ENCODE measurements at places on chromosomes 7 and 10.

DNA sequence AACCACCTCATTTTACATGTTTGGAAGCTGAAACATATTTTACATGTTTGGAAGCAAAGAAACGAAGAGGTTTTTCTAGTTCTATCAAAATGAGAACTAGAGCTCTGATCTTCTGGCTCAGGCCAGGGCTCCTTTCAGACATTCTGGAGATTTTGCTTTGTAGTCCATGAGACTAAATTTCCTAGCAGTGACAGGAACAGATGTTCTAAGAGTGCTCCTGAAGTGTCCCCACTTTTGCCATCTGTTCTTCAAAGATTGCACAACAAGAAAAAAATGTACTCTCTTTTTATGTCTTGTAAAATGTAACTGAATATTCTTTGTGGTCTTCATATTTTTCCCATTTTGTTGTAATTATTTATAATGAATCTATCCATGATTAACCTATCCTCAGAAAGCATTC, 196.4 kb upstream of the PCLO start:
- no peak for DNase-seq

DNA sequence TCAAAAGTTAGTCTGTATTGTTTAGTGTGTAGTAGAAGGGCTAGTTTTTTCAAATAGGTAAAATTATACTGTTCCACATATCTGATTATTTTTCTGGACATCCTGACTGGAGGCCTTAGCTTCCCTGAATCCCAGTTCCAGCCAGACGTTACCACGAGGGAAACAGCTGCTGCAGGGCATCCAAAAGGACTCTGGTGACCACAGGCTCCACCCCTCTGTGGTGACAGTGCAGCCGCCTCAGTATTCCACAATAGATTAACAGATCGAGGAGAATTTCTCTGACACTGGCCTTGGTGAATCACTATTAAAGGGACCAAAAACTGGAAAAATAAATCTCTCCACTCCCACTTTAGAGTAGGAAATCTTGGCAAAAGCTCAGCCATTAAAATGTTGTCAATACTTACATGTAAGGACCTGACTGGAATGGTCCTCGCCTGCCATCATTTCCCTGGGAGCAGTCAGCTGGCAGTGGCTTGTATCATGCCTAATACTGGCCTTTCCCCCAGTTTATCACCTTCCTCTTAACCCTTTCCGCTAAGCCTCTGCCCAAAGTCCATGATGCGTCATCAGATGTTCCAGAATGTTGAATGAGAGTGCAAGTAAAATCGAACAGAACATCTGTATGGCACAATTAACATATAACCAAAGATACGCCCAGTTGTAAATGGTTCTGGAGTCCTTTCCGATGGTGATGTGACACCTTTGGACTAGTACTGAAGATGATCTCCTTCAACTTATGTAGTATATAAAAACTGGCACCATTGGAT, 31.6 kb downstream of the ENO4 start:
- no peak for DNase-seq

DNA sequence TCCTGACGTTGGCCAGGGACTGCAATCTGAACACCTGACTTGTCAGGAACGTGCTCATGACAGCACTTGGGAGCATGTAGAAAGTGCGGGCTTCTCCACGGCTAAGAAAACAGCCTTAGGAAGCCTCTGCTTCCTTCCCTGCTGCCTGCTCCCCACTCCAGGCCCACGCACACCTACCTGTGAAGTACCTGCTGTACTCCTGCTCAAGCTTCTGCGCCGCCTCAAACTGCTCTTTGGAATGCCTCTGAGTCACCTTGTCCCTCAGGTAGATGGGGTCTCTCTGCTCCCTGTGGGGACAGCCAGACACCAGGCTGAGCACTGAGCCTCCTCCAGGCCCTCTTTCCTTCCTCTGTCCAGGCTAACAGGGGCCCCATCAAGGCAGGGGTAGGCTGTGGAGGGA, 132.7 kb downstream of the DLG5 start:
- no peak for DNase-seq

- no peak for DNase-seq
Observed at GRCh38 chr7:157596881-157597280, 260.1 kb downstream of the DNAJB6 start.

DNA sequence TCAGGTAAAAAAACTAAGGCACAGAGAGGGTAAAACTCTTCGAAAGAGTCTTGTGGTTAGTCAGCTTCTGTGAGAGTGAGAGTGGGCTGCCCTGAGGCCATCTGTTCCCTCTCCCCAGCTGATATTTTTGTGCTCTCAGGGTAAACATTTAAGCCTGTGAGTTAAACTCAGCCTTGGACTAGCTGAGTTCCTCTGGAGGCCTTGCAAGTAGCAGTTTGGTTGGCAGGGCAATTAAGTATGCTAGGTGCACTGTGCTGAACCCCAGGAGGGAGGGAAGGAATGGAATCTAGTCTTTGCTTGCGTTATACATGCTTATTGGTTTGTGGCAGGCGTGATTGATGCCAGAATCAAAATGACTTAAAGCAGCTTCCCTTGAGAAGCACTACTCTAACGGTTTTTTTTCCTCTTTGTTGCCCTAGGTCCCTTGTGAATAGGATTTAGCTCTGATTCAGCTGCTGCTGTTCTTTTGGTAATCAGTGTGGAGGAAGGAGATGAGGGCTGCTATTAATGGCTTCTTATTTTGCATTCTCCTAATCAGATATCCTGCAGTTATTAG, 140.2 kb downstream of the AUTS2 start:
- no peak for DNase-seq

GRCh38 chr10:78038105-78038504, 4.4 kb downstream of the RPS24 start:
- no peak for DNase-seq

DNA sequence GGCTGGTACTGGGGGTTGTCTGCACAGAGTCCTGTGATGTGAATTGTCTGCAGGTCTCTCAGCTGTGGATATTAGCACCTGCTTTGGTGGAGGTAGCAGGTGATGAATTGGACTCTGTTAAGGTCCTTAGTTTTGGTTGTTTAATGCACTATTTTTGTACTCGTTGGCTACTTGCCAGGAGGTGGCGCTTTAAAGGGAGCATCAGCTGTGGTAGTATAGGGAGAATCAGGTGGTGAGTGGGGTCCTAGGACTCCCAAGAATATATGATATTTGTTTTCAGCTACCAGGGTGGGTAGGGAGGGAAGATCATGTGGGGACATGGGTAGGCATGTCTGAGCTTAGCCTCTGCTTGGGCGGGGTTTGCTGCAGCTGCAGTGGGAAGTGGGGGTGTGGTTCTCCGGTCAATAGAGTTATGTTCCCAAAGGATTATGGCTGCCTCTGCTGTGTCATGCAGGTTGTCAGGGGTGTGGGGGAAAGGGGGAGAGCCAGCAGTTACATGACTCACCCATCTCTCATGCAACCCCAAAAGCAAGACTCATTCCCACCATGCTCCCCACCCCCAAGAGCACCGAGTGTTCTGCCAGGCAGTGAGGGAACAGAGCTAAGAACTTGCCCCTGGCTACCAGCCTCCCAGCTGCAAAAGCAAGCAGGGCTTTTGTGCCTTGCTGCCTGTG, 53.7 kb upstream of the ZNF273 start:
- DNase-seq: no peak

GRCh38 chr10:119665901-119666708, 14.9 kb downstream of the BAG3 start:
- DNase-seq: no peak

- no peak for DNase-seq
Observed at GRCh38 chr7:157922576-157922975, 585.8 kb downstream of the DNAJB6 start.

DNA sequence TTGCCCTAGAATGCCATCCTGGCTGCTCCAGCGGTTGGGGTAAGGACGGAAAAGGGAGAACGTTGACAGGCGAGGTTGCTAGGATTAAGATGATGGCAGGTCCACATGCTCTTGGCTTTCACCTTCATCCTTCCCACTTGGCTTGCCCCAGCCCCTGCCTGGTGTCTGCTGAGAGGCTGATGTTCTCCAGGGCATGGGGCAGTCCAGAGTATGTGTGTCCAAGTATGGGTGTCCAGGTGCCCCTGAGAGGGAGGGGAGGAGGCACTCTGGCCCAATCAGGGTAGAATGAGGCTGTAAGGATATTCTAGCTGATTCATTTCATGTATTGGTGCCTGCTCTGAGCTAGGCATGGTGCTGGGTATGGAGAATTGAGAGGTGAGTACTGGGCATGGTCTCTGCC, 12.6 kb downstream of the NEURL1 start:
- DNase-seq: no peak

GRCh38 chr7:45663167-45663921, 89.2 kb downstream of the ADCY1 start:
- DNase-seq: peak; percentile 4

DNA sequence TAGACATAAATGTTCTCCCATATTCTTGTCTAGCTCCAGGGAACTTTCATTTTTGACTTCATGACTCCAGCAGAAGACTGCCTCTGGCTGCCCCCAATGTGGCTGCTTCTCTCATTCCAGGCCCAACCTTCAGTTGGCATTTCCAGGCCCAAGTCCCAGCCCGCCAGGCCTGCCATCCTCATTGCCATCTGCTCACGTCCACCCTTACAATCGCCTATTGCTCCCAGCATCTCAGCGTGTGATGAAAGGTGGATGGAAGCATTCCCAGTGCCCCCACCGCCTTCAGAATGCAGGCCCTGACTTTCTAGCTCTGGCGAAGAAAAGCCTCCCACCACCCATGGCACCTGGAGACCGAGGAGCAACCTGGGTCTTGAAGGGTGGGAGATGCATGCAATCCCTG, 132.1 kb upstream of the LANCL2 start:
- DNase-seq: no peak

DNA sequence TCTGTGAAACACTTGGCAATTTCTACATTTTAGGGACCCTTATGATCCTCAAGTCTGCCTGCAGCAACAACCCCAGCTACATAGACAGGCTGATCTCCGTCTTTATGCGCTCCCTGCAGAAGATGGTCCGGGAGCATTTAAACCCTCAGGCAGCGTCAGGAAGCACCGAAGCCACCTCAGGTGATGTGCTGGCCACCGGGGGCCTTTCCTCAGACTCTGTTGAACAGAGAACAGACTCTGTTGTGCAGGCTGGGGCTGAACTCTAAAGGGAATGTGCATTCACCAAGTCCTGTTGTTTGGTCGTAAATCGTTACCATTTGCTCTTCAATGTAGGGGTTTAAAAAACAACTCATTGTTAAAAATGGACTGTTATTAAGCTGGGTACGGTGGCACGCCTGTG, 86.3 kb downstream of the TRRAP start:
- no peak for DNase-seq

GRCh38 chr7:75776295-75776971, 4.4 kb upstream of the CCL26 start:
- DNase-seq: peak; percentile 37

GRCh38 chr7:30994206-30995100, 30.7 kb downstream of the GHRHR start:
- DNase-seq: no peak

DNA sequence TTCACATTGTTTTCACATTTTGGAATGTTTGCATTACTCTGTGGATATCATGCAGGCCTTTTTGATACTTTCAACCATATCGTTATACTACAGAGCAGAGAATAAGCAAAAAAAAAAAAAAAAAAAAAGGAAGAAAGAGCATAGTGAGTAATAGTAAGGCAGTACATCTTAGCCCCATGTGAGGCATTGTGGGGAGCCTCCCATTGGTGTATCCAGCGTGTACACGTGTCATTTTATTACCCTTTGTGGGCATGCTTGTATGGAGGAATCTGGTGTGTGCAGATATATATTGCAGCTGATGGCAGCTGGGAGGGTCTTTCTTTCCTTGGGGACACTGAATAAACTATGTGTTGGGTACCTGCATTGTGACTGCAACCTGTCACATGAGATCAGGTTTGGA, 19.6 kb downstream of the R3HCC1L start:
- DNase-seq: no peak

- no peak for DNase-seq
Observed at GRCh38 chr7:68107968-68108367, 1111.3 kb downstream of the TYW1 start.

DNA sequence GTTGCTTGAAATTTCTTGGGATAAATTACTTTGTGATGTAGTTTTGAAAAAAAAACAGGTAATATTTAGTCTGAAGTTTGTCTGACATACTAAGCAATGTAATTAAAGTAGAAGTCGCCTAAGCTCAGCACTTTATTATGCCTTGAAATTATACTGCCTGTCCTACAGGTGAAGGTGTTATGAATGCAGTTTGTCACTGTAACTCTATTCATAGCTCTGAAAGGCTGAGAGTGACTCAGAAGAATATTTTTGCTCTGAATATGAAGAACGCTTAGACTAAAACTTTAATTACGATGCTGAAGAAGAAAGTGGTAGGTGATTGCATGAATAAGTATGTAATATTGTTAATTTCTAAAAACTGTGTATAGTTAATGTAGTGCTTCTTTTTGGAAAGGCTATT, 9.2 kb downstream of the CFTR start:
- no peak for DNase-seq

DNA sequence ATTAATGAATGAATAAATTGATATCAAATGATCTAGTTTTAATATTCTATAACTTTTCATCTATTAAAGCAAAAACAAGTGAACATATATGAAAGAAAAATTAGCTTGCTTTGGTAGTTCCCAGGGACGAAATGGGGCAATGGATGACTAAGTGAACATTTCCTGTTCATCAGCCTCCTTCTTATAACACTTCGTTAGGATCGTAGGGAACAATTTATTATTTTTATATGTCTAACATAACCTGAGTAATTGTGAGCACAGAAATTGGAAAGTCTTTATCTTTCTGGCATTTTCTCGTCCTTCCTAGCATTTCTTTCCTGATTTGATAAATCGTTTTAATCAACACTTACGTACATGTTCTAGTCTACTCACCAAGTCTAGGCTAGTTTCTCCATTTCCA, 59.1 kb upstream of the PPP1R3C start:
- DNase-seq: no peak

DNA sequence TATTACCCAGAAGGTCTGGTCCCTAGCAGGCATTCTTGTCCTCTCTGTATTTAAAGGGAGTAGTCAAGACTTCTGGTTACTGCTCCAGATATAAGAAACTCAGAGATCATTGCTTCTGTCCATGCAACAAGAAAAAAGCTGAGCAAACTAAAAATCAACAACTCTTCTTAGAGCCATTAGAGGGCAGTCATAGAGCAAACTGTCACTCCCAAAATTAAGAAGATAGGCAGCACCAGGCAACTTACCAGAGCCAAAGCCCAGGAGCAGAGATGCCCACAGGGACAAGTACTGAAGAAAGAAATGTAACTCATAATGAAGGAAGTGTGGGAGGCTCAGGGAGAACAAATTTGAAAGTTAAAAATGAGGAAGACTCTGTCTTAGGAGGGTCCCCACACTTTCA, 472.9 kb upstream of the COBL start:
- DNase-seq: no peak

Measured in activated CD4-positive, alpha-beta T cell treated with anti-CD3 and anti-CD28 coated beads for 1 hour (primary cell).